DMS79 treated with DMSO at 0.1 percent for 48 hours (cell line): ENCODE measurements at places on chromosomes 6 and 20.

- DNase-seq, result no peak
Observed at GRCh38 chr20:33482581-33482980, 7.3 kb upstream of the CBFA2T2 start.

- no peak for DNase-seq
Observed at GRCh38 chr6:124294574-124295200, 491.0 kb downstream of the NKAIN2 start.

- no peak for DNase-seq
Observed at GRCh38 chr6:39419607-39420006, 97.1 kb upstream of the KCNK16 start.

GRCh38 chr6:90907931-90908655, 321.2 kb upstream of the MAP3K7 start:
- no peak for DNase-seq

GRCh38 chr6:39787322-39787721, 4.9 kb upstream of the DAAM2 start:
- no peak for DNase-seq

GRCh38 chr6:85143676-85144075, 306.2 kb upstream of the NT5E start:
- no peak for DNase-seq

DNA sequence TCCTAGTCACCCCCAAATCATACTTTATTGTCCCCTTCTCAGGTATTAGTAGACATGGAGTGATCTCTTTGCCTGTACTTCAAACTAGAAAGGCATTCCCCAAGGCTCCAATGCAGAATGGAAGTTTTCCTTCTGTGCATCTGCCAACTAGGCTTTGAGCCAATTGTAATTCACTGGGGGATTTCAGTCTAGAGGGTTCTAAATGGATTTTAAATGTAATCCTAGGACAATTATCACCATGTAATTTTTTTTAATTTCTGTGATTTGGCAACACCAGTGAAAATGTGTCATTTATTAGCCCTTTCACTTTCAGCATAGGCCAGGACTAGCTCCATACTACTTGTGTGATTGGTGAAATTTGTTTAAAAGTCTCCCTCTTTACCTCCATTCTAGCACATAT, 557.6 kb upstream of the MARCKS start:
- DNase-seq, result peak; percentile 44

- no peak for DNase-seq
Observed at GRCh38 chr20:50826121-50826520, 31.3 kb downstream of the BCAS4 start.

DNA sequence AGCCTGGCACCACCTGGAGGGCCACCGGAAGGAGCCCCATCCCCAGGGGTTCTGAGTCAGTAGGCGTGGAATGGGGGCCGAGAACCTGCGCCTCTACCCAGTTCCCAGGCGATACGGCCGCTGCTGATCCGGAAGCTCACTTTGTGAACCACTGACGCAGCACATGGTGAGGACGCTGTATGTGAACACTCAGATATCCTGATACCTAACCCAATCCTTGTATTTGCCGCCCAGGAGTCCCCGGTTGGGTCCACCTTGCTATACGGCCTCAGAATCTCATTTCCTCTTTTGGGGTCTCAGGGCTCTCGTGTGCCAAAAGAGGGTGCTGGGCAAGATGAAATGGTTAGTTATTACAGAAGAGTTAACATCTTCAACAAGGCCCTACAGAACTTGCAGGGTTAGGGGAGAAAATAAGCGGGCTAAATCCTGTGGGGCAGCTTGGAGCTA, 604 bp upstream of the RAB5IF start:
- DNase-seq, result no peak

DNA sequence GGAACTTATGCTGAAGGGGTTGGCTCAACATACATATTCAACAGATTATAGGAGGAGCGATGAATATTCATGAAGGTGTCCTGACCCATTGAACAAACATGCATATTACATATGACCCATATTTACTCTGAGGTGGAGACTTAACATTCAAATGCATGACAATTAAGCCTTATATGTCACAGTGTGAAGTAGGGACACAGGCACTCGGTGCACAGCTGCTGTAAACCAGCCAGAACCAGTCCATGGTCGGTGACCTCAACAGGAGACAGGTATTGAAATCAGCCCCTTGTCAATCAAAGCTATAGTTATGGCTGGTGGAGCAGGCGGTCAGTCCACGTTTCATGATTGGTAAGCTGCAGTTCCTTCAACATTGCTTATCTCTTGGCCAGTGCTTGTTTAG, 347.3 kb downstream of the THBS2 start:
- DNase-seq, result no peak

GRCh38 chr6:13094781-13095425, 233.4 kb downstream of the TBC1D7 start:
- DNase-seq, result no peak

GRCh38 chr6:64681416-64682160, 1025.4 kb downstream of the EYS start:
- DNase-seq, result no peak

DNA sequence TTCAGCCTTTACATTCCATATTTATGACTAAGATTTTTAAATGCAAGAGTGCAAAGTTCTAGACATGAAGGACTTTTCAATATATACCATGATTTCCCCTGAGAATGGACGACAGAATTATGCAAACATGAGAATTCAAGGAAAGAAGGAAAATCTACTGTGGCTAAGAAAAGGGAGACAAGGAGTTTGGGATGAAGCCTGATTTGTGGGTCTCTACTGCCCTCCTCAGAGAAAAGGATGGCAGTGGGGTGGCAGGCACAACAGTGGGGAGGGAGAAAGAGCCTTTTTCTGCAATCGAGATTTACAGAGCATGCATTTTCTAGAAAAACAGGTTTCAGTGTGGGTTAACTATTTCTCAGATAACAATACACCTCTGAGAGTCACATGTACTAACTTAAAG, 466.9 kb upstream of the NRSN1 start:
- DNase-seq, result no peak

DNA sequence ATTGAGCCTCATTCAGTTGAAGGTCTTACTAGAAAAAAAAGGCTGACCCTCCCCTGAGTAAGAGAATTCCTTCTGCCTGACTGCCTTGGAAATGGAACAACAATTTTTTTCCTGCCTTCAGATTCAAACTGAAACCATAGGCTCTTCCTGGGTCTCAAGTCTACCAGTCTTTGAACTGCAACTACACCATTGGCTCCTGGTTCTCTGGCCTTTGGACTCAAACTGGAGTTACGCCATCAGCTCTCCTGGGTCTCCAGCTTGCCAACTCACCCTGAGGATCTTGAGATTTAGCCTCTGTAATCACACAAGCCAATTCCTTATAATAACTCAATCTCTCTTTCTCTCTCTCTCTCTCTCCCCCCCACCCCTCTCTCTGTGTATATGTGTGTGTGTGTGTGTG, 36.0 kb upstream of the SNX9 start:
- no peak for DNase-seq

- DNase-seq, result no peak
Observed at GRCh38 chr6:89398762-89399525, 13.1 kb downstream of the RRAGD start.

DNA sequence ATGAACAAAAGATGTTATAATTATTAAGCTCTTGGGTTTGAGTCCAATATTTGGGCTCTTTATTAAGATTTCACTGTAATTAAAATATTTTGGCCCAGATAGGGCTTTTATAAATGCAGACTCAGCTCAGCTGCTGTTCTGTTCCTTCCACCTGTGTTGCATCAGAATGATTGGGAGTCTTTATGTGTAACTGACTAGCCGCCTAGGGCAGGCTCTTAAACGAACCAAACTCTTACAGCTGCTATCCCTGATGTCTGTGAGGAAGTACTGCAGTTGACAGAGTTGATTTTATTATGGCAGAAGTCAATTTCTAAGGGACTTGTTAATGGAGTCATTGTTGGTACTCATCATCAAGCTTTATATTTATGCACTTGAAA, 144.7 kb downstream of the MYO6 start:
- DNase-seq, result no peak

DNA sequence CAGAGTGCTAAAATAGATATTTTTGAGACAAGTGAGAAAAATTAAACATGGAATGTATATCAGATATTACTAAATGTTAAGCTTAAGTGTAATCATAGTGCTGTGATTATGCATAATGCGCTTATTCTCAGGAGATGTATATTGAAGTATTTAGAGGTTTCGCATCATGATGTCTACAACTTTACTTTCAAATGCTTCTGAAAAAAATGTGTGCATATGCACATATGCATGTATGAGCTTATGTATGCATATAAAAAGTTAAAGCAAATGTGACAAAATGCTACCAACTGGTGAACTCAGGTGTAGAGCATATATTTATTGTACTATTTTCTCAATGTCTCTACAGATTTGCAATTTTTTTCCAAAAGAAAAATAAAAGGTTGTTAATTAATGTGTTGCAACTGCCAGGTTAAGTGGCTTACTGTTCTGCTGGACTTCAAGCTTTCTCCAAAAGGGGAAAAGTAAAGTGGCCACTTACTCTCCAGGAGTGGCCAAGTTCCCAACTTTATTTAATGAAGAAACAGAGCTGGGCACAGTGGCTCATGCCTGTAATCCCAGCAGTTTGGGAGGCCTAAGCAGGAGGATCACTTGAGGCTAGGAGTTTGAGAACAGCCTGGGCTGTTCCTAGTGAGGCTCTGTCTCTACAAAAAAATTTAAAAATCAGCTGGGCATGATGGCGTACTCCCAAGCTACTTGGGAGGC, 48.9 kb downstream of the B4GALT5 start:
- no peak for DNase-seq

DNA sequence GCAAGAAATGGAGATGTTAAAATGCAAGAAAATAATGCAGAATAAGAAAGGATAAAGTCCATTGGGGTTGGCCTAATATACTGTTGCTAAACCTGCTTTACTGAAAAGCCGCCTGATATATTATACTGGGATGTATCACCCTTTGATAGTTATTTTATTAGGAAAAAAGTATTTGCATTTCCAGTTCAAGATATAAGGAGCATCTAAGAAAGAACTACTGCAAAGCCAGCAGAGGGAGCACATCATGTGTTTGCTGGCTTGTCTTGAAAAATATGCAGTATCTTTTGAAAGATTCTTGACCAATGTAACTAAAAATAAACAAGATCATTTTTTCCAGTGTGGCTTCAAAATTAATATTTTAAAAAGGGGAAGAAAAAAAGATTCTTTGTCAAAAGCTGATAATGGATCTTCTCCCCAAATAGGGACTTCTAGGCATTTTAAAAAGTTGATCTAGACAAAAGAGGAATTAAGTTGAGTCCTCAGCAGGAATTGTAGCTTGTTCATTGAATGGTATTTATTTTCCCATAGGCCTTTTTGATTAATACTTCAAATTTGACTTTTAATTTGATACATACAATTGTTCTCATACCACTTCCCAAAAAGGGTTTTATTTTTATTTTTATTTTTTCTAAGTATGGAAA, 214.9 kb downstream of the ZFAND3 start:
- DNase-seq, result no peak

GRCh38 chr6:42735976-42736375, 9.9 kb downstream of the TBCC start:
- DNase-seq, result no peak

DNA sequence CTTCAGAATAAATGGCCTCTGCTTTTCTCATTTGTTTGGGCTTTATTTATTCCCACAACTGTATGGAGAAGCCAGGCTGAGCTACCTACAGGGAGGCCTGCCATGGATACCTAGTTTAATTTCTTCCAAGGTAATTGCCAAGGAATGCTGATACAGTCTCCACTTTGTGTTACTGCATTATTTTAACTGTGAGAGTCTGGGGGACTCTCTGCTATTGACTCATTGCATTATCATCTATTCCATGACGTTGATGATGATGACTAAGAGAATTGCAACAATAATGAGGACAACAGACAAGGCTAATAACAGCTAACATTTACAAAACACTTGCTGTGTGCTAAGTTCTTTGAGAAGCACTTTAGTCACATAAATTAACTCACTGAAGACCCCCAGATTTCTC, 88.3 kb upstream of the COL21A1 start:
- no peak for DNase-seq

- no peak for DNase-seq
Observed at GRCh38 chr20:32539817-32540675, 45.1 kb downstream of the NOL4L start.

DNA sequence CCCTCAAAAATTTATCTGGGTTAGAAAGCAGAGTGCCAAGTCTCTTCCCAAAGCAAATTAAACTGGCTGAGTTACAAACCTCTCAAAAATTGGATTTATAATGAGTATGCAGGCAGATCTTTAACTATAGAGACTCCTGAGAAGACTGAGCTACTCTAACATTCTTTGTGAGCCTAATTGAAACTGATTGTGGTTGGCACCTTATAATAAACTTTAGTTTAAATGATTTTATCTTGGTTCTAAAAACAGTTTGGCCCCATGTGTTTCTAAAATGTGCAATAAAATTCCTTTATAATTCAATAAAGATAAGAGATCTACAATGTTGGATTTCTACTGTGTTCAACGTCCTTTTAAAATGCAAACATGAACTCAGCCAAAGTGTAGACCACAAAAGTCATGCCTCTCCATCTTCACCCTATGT, 480.2 kb upstream of the RNF217 start:
- DNase-seq, result no peak

- DNase-seq, result no peak
Observed at GRCh38 chr20:47150403-47151152, 205.9 kb downstream of the ZMYND8 start.

- DNase-seq, result no peak
Observed at GRCh38 chr6:21050935-21051334, 516.7 kb downstream of the CDKAL1 start.

- no peak for DNase-seq
Observed at GRCh38 chr6:166826264-166826663, 130.1 kb downstream of the RNASET2 start.

DNA sequence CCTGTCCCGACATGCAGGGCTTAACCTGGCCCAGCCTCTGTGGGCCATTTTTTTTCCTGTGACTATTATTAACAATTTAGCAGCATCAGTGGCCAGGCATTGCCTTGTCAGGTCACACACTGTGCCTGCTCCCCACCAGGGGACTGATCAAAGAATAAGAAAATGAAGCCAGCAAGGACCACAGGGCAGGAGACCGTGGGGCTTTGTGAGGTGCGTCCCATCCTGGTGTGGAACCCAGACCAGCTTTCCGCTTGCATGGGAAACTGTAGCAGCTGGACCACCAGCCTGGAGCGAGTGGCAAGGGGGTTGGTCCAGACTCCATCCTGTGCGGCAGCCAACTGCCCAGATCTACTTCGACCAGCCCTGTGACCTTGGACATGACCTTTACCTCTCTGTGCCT, 218.3 kb downstream of the ANKRD60 start:
- no peak for DNase-seq

- no peak for DNase-seq
Observed at GRCh38 chr20:44264287-44264686, 17.2 kb downstream of the GDAP1L1 start.
